Activated T-helper 1 cell treated with Interleukin-2 at 50 U/mL for 16 hours (primary cell): ENCODE measurements at places on chromosomes 6 and 20.

DNA sequence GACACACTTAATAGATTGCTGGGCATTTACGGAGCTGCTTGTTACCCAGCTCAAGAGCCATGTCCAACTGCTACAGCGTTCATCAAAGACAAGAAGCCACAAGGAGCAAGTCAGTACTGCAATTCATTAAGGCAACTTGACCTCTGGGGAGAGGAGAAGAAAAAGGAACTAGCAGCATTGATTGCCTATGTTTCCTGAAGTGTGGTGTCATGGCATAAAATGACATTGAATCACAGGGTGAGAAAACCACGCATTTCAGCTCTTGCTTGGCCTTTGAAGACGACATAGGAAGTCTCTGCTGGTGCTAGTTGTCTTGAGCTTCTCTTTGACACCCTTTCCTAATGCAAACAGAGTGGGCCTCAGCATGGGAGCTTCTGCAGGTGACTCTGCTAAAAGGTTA lies 139.1 kb downstream of the CDH26 start:
- DNase-seq = no peak

- no peak for DNase-seq
These were observed 29.6 kb downstream of the GCNT2 start for GRCh38 chr6:10550764-10551163.

GRCh38 chr6:52326540-52327364 lies 35.2 kb upstream of the PAQR8 start:
- DNase-seq = no peak

DNA sequence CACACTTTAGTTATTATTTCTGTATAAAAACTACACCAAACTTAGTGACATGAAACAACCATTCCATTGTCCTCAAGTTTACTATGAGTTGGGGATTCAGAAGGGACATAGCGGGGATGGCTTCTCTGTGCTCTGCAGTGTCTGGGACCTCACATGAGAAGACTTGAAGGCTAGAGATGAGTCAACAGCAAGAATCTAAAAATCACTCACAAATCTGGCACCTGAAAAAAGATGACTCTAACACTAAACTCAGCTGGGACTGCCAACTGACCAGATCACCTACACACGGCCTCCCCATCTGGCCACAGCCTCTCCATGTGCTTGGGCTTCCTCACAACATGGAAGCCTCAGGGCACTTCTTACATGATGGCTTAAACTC lies 63.0 kb upstream of the EYA2 start:
- no peak for DNase-seq

- no peak for DNase-seq
These were observed 162.6 kb upstream of the TOP1 start for GRCh38 chr20:40866056-40866455.

DNA sequence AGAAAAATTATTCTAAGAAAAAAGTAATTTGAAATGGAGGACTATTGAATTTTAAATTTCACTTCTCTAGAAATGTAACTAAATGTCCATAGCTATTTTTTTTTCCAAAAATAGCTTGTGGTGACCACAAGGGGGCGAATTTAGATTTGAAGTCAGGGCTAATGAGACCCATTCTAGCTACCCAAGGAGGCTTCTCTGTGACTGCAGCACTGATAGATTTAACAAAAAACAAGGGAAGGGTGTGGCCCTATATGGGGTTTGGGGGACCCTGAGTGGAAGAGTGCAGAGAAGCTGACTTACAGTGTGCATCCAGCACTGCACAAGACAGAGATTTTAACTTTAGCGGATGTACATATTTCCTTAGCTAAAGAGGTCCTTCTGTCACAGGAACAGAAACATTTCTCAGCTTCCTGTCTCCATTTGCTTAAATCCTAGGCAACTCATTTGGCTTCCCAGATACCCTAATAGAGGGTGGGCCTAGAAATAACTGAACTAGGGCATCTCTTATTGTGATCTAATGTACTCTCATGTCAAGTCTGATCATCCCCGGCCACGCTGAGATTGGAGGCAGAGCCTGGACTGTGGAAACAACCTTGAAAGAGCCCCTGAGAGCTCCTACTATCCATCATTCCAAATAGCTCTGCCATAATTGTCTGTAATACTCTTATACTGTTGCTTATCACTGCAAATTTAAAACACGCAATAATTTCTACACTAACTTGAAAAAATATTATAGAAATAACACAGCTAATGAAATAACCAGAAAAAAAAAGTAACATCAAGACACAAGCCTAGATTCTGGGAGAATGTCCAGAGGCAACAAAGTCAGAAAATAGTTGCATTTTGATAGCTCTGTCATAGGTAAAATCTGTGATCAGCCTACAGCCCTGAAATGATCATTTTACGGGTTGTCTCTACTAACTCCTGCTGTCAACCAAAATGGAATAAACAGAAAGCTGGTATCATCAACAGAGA lies 93.6 kb downstream of the SNAP91 start:
- no peak for DNase-seq

DNA sequence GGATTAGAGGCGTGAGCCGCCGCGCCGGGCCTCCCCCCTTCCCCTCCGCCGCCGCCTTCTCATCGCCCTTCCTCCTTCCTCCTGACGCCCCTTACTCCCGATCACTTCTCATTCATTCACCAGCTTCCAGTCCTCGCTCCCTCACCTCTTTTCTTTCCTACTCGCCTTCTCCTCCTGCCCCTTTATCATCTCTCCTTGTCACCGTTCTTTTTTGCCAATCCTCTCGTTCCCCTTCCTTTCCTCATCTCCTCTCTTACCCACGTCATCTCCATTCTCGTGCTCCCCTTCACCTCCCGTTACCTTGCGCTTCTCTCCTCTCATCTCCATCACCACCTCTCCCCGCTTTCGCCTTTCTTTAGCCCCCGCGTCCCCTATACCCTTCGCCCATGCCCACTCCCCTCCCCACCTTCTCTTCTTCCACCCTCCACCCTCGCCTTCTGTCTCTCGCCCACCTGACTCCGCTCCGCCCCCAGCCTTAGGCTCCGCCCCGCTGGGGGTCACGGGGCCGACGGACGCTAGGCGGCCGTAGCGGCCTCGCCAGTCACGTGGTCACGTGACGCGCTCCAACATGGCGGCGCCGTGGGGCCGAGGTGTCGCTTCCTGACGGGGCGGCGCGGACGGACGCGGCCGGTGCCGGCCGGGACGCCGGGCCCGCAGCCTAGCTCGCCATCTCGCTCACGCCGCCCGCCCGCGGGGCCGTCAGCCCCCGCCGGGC lies at the start of gene ARFGEF2:
TSS of gene ARFGEF2 (plus strand) at position 544 of the 715 bp plus-strand sequence. CDS start 179 bp downstream, outside the sequence.
- peak; percentile 86 for DNase-seq

- DNase-seq = no peak
These were observed 2.5 kb downstream of the NCOA7 start for GRCh38 chr6:125793280-125793679.

DNA sequence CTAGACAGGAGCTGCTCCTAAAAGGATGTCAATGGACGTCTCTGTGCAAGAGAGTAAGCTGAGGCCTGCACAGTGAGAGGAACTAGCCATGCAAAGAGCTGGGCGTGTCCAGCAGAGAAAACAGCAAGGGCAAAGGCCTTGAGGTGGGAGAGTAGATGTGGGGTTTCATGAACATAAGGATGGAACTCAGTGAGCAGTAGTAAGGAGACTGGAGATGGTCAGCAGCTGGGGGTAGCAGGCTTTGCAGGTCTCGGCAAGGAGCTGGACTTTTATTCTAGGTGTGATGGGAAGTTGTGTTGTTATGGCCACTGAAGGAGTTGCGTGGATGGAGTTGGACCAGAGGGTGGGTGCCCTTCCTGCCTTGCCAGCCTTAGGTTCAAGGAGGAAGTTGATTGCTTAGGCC lies 90.7 kb upstream of the SIRPA start:
- no peak for DNase-seq

DNA sequence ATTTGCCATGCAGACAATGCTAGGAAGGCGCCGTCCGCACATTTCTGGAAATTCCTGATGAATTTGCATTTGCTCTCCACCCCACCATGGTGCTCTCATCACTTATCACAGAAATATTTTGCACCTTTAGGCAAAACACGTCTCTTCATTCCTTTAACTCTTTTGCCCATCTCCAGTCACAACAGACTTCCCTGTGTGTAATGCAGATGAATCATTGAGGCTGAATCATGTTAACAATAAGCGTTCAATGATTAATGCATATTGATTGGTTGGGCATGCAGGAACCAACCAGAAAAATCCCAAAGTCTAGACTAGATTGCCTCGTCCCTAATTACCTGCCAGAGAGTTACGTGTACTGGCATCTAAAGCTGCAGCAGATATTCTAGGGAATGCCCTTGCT lies 80.0 kb upstream of the ATXN1 start:
- DNase-seq = no peak

DNA sequence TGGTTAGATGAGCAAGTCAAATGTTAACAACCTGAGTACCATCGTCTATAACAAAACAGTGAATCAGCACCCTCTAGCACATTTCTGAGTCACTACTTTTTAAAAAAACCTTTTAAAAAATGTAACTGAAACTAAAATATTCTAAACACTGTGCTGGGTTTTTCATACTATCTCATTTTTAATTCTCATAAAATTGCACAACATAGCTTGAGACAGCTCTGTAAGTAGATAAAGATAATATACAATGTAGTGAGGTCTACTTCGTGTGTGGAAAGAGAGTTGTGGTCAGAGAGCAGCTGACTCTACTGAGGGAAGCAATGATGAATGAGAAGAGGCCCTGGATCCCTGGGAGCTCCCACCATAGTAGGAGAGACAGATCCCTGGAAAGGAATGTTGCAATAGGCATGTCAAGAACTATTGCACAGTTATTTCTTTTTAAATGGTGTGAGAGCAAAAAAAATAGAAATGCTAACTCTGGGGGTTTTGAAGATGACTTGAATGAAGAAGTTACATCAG lies 13.6 kb upstream of the CALHM6 start:
- DNase-seq = no peak

GRCh38 chr6:127950566-127951145 lies 49.8 kb upstream of the THEMIS start:
- no peak for DNase-seq

DNA sequence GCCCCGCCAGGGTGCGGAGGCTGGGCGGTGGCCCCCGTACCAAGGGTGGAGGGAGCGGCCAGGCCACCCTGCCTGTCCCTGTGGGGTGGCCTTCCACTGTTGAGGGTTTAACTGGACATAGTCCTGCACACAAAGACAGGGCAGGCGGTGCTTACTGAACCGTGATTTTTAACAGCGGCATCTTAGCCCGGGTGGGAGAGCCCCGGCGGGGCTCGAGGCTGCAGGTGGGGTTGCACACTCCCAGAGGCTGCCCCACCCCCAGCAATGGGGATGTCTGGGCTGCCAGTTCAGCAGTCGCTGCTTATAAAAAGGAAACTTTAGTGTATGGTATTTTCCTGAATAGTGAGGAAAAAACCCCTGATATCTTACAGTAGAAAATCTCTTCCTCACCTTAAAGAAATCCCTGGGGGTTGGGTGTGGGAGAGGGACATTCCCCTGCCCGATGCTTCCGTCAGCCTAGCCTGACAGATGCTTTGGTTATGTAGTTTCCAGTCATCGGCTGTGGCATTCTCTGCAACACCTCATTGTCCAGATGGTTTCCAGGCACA lies 79.4 kb downstream of the IRF4 start:
- DNase-seq = no peak

- no peak for DNase-seq
These were observed 90.5 kb upstream of the LY86 start for GRCh38 chr6:6497976-6498375.

DNA sequence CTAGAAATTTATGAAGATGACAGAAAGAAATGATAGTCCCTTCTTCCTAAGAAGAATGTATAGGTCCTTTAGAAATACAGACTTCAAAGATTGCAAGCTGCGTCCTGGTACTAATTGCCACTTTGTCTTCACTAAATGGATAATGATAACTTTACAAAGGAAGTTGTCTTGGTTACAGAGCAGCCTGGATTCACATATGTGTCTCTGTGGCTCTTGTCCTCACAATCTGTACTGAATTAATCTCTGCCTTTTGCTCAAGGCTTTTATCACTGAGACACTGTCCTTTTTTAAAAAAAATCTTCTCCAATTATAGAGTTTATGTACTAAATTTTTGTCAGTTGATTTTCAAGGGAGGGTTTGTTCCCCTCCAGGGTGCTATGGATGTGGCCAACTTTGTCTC lies 17.5 kb upstream of the MRAP2 start:
- DNase-seq = no peak

DNA sequence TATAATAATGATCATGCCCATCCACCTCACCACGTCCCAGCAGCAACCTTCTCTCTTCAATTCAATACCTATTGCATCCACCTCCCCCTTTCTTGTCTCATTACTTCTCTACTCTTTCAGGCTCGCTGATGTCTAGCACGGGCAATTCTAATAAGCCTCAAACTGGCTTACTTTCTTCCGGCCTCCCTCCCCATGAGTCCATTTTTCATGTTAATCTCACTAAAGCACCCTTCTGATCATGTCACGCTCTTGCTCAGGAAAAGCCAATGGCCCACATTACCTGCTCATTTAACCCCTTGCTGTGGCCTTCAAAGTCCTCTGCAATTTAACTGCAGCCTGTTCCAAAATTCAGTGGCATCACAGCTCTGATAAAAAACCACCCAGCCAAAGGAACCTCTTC lies 105.1 kb downstream of the UTRN start:
- no peak for DNase-seq

DNA sequence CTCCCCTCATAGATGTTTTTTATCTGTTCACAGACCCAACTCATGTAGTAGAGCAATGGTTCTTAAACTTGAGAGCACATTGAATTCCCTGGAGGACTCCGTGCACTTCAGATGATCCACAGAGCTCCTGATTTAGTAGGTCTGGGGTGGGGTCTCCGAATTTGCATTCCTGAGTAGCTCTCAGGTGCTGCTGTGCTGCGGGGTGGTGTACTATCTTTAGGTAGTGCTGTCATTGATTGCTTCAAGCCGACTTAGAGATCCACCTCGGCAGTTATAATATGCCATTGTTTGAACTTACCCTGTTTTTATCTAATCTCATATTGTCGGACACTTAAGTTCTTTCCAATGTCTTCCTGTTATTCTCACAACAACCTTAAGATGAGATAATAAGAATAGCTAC lies 45.0 kb downstream of the BMP2 start:
- DNase-seq = no peak

- no peak for DNase-seq
These were observed 49.1 kb upstream of the DST start for GRCh38 chr6:56691814-56692213.

GRCh38 chr6:106290954-106291353 lies 34.6 kb downstream of the ATG5 start:
- no peak for DNase-seq
